ENCODE measurements at places on chromosomes 7 and 10.

DNA sequence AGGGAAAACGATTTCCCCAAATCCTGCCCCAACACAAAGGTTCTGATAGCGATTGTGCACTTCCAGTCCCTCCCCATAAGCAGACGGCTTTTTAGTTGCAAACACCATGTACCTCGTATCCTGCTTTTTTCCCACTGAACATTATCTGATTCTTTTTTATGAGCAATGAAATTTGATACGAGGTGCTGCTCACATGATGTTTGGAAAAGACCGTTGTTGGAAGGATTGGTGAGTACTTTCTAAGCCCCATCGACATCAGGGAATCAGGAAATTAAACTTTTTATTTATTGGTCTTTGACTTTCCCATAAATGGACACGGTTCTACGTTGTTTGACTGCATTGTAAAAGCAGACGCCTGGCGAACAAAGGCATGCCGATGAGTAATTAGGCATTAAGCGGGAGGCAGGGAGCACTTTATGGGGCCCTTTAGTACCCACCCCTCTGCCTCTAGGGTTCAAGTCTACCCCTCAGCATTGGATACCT lies 49.4 kb downstream of the TEX36 start:
- DNase-seq: no peak

DNA sequence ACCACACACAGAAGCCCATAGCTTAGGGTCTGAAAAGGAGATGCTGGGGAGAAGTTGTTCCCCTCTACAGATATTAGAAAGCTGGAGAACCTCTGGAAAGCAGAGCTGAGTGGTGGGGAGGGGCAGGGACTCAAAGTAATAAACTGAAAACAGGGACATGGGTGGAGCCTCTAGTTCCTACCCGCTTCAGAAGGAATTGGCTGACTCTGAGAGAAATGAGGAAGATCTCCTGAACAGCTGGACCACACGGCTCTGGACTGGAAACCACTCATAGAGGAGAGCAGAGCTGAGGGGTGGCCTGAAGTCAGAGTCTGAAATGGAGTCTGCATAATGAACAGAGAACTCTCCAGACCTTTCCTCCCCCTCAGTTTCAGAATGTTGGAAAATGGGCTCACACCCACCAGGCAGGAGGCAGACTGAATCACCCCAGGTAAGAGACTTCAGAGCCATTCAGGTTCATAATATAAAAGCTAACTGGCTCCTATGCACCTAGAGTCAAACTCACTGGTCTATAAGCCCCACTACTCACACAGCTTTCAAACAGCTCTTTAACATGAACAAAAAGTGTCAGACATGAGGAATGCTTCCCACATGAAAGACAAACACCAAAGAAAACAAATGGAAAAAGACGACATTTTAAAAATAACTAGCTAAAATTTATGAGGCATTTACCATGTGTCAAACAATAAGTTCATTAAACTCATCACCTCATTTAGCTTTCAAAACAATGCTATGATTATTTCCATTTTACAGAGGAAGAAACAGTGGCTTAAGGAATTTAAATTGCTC lies 68.1 kb downstream of the RNF216 start:
- DNase-seq: no peak

DNA sequence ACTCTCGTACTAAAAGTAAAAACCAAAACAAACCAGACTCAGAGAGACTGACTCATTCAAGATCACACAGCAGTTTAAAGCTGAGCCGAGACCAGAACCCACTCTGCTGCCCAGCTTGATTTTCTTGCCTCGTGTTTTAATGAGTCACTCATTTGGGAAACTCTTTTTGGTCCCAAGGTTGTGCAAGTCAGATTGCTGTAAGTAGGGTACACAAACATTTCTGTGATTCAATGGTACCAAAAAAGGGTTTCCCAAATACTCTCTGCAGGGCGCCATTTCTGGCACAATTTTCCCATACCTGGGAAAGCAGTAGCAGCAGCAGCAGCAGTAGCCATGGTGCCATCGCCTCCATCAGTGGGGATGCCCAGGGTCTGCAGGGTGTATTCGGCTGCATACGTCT lies 69.9 kb downstream of the ASAH2B start:
- DNase-seq: no peak

DNA sequence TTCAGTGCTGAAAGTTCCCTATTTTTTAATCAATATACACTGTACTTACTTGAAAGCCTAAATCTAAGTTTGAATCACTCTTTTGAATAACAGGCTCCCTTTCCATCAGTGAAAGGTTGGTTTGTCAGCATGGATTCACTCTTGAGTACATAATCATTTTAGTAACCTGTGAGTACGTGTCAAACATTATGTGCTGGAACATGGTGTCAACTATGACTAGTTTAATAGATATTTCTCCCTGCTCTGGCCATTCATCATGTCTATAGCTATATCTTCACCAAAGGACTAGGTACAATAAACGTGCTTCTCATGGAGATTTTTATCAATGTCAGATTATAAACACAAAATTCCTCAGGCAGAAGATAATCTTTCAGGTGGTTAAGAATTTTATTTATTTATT lies 61.7 kb upstream of the MDFIC start:
- DNase-seq: no peak

DNA sequence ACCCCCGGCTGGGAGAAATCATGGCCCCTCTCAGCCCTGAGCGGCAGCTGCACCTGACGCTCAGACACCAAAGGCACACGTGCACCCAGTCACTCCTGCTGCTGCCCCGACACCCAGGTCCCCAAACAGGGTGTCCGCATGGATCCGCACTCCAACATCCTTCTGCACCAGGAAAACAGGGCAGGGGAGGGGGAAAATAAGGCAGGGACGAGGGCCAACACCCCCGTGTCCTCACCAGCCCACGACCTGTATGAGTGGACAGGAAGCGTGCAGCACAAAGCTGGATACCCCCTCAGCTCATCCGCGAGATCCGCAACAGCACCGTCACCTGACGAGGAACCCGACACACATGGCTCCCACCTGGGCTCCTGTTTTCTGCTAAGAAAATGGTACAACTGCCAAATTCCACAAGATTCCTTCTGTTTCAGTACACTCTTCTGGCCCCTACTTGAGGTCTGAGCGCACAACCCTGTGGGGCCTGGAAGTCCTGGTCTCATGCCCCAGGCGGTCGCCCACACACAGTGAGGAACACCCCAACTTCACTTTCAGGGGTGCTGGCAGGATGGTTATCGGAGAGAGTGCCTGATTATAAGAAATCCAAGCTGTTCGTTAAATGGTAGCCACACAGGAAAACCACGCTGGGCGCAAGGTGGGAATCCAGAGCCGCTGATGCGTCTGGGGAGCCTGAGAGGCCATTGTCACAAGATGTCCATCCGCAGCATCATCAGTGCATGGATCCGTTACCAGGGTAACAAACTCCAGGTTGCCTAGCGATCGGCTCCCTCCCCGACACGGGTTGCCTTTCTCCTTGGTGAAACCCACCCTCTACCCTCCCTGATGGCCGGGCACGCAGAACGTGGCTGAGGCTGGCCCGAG lies 63.6 kb downstream of the ZRANB1 start:
- DNase-seq: no peak

GRCh38 chr10:73771722-73772280 lies 10.0 kb upstream of the CHCHD1 start:
- DNase-seq: peak; percentile 84

DNA sequence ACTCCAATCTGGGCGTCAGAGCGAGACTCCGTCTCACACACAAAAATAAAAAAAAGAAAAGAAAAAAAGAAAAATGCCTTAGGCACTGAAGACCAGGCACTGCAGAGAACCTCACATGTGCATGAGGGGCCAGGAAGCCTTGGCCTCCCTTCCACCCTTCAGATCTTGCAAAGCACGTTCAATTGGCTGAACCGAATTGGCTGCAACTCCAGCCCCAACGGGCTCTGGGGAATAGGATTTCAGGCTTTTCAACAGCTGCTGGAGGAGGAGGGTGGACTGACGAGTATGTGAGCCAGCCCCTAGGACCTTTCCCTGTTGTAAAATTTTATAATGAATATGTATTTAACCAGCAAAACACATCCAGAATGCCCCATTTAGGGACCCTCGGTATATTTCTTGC lies 16.7 kb downstream of the TMEM120A start:
- DNase-seq: no peak

DNA sequence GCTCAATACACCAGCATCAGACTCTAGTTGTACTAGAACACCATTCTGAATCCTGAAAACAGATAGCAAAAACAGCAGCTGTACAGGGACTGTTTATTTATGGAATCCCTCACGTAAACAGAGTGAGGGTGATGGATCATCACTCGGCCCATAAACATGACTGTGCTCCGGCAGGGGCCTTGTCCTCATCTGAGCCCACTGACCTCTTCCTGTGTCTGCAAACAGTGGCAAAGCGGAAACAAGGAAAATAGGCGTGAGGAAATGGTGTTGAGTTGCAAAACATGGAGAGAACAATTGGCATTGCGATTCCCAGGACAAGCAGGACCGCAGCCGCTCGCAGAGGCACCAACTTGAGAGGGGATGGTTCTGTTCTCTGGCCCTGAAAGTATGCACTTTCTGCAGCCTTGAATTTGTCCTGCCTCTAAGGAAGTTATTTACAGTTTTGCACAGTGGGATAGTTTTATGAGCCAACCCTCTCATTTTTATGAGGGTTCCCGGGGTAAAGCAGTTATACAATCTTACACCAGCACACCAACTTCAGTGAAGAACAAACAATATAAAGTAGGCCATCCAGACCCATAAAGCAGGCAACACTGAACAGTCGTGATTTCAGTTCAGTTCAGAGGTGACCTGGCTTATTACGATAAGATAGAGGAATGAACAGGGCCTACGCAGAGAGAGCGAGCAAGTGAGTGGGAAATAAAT lies 248.0 kb upstream of the FZD8 start:
- no peak for DNase-seq

DNA sequence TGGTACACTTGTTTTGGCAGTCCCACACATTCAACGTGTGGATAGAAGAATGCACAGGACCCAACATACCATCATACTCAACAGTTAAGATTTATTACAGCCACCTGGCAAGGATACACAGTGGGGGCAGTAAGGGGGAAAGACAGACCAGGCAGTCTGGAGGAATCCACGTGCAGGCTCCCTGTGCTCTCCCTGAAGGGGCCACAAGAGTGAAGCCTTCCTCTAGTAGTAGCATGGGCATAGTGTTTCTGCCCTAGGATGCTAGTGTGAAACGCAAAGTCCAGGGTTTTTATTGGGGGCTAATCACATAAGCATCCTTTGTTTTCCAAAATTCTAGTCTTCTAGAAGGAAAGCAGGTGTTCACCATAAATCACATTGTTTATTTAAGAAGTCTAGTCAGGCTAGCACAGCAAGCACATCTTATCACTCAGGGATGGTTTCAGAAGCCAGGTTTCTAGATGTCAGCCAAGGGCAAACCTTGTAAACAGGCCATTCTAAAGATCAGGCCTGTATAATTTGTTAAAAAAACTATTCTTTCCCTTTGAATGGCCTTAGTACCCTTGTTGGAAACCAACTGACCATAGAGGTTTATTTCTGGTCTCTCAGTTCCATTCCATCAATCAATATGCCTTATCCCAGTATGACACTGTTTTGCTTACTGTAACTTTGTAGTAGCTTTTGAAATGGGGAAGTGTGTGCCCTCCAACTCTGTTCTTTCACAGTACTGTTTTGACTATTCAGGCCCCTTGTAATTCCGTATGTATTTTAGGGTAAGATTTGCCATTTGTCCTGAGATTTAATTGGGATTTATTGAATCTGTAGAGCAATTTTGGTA lies 12.4 kb upstream of the TFAM start:
- DNase-seq: no peak

- no peak for DNase-seq
Observed at GRCh38 chr7:87391020-87391701, 45.7 kb downstream of the CROT start.
